ENCODE measurements at places on chromosomes 4 and X.

- no peak for DNase-seq
These were observed 86.5 kb upstream of the CBLL2 start for GRCh38 chrX:22186165-22186564.

DNA sequence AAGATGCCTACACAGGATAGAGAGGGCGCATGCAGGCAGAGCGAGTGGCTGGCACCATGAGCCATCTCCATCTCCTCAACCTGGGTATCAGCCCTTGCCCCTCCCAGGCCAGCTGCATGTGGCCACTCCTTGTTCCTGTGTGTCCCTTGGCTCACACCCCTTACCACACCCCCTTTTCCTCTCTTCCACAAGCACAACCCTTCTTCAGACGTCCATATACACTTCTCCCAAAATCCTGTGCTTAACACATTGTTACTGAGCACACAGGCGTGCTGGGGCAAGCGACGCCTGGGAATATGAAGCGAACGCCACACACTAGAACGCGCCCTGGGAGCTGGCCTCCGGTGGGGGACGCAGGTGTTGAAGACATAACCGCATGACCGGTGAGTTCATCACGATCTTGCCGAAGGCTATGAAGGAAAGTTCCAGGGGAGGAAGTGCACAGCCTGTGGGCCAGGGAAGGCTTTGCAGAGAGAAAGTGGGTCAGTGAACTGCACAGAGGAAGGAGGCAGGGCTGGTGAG, 19.1 kb upstream of the KIAA0232 start:
- DNase-seq: no peak

DNA sequence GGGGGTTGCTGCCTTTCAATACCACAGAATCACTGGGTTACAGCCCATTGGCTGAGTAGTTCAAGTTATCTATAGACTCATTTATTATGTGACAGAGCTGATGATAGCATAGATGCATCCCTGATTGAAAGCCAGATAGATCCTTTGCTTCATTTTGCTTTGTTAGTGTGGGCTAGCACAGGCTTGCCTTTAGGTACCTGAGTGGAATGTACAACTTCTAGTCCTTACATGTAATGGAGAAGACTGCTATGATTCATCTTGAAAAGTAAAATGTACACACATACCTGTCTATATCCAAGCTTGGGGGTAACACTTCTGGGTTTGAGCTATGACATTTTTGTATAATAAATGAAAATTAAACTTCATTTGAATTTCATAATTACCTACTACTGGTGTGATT, 226.0 kb upstream of the FTHL17 start:
- DNase-seq: no peak

GRCh38 chrX:104316739-104317138, 62.0 kb upstream of the ESX1 start:
- DNase-seq: no peak

GRCh38 chr4:131054489-131055019, 1958.6 kb downstream of the C4orf33 start:
- DNase-seq: no peak

GRCh38 chr4:152273343-152273742, 262.5 kb downstream of the FBXW7 start:
- DNase-seq: no peak
